ENCODE measurements at places on chromosomes 11 and 22. TPM values are rescaled to one million over a fixed set of nuclear protein-coding genes. Genes with fewer than 3 reads are reported as not detected.

Gene CNGA4
- total RNA-seq: 0.12 TPM

DNA sequence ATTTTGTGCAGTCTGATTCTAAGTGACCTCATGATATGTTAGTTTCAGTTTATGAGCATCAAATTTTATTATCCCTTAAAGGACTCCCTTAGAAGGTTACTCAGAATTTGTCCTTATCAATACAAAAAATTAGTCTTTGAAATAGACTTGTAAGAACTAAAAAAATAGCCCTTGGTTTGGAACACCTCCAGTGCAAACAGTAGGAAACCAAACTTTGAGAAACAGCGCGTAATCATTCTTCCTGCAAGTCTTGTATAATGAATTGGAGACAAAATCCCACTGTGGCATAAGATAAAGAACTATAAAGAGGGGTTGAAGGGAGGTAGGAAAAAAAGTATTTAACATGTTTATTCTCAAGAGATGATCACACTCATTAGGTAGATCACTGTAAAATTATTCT is 10.8 kb upstream of the MSANTD4 start:
- H3K4me1 ChIP-seq: peaks cover 4% of the 10 kb centered on the region
- no peak overlapping the region for H3K27ac ChIP-seq
- no peak overlapping the region for H3K4me3 ChIP-seq
- H3K27me3 ChIP-seq: no peaks in the 10 kb centered on the region
- no peaks in the 10 kb centered on the region for H3K36me3 ChIP-seq

Gene CCDC73
- not detected for total RNA-seq

- no peak for DNase-seq
- H3K27ac ChIP-seq: peak overlapping the region; percentile 28
- no peaks in the 10 kb centered on the region for H3K36me3 ChIP-seq
- no peak overlapping the region for H3K4me3 ChIP-seq
These were observed 6.5 kb downstream of the APOBEC3A start for GRCh38 chr22:38963872-38964271.

GRCh38 chr11:73145986-73146575 is 4.0 kb upstream of the FCHSD2 start:
- DNase-seq: no peak
- no peaks in the 10 kb centered on the region for H3K27me3 ChIP-seq
- H3K36me3 ChIP-seq: no peaks in the 10 kb centered on the region
- H3K27ac ChIP-seq: no peak overlapping the region

DNA sequence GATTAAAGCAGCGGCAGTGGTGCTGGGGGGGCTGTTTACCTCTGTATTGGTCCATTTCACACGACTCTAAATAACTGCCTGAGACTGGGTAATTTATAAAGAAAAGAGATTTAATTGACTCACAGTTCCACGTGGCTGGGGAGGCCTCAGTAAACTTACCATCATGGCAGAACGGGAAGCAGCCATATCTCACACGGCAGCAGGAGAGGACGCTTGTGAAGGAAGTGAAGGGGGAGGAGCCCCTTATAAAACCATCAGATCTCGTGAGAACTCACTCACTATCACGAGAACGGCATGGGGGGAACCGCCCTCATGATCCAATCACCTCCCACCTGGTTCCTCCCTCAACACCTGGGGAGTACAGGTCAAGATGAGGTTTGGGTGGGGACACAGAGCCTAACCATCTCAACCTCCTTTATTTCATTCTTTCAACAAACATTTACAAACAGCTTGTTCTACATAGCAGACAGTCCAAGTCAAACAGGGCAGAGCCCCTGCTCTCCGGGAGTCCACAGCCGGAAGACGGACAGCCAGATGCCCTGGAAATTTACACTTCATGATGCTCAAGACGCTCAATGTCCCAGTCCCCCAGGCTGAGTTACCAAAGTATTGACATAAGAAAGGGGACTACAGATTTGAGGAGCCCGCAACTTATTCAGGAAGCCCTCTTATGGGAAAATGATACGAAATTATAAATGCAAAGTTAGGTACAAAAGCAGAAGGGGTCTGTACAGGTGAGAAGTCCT is 26.3 kb upstream of the HMGXB4 start:
- no peaks in the 10 kb centered on the region for H3K27me3 ChIP-seq
- no peak overlapping the region for H3K27ac ChIP-seq
- no peaks in the 10 kb centered on the region for H3K36me3 ChIP-seq
- no peak for DNase-seq
- H3K4me3 ChIP-seq: no peak overlapping the region

DNA sequence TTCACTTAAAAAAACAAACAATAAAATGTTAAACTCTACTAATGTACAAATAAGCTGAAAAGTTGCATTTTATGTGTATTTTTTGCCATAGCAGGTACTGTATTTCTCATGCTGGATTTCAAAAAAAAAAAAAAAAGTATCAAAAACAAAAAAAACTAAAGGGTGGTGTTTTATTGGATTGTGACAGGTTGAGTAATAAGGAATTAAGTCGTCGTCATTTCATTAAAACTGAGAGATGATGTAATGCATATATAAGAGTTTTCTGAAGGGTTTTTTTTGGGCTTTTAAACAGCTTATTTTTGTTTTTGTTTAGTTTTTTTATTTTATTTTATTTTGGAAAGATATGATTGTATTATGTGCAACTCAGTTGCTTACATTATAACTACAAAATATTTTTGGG is 10.9 kb upstream of the ADSL start:
- no peaks in the 10 kb centered on the region for H3K27me3 ChIP-seq
- H3K4me3 ChIP-seq: no peak overlapping the region
- H3K27ac ChIP-seq: no peak overlapping the region
- no peaks in the 10 kb centered on the region for H3K4me1 ChIP-seq

DNA sequence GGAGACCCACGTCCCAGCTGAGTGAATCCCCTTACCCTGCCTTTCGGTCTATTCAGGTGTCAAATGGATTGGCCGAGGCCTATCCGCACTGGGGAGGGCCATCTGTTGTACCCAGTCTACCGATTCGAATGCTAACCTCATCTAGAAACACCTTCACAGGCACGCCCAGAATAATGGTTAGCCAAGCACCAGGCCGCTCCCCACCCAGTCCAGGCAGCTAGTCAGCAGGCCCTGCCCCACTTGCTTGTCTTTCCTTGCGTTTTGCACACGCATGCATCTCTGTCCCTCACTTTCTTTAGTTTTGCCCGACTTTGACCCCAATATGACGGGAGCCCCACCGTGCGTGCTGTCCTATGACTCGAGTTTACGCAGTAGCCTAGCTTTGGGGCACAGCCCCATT is 31.7 kb downstream of the PARVB start:
- H3K27ac ChIP-seq: no peak overlapping the region
- no peaks in the 10 kb centered on the region for H3K27me3 ChIP-seq
- H3K4me1 ChIP-seq: no peaks in the 10 kb centered on the region
- DNase-seq: no peak

Gene RGL4
- total RNA-seq: 0.50 TPM

GRCh38 chr22:26326803-26327202 is 102.3 kb upstream of the ASPHD2 start:
- H3K36me3 ChIP-seq: no peaks in the 10 kb centered on the region
- no peak for DNase-seq
- no peak overlapping the region for H3K27ac ChIP-seq
- no peaks in the 10 kb centered on the region for H3K4me1 ChIP-seq
- H3K4me3 ChIP-seq: no peak overlapping the region
- no peaks in the 10 kb centered on the region for H3K27me3 ChIP-seq

GRCh38 chr11:129191649-129192048 is 476 bp downstream of the ARHGAP32 start:
- no peak for DNase-seq
- no peak overlapping the region for H3K4me3 ChIP-seq
- H3K36me3 ChIP-seq: no peaks in the 10 kb centered on the region
- peaks cover 15% of the 10 kb centered on the region for H3K4me1 ChIP-seq

DNA sequence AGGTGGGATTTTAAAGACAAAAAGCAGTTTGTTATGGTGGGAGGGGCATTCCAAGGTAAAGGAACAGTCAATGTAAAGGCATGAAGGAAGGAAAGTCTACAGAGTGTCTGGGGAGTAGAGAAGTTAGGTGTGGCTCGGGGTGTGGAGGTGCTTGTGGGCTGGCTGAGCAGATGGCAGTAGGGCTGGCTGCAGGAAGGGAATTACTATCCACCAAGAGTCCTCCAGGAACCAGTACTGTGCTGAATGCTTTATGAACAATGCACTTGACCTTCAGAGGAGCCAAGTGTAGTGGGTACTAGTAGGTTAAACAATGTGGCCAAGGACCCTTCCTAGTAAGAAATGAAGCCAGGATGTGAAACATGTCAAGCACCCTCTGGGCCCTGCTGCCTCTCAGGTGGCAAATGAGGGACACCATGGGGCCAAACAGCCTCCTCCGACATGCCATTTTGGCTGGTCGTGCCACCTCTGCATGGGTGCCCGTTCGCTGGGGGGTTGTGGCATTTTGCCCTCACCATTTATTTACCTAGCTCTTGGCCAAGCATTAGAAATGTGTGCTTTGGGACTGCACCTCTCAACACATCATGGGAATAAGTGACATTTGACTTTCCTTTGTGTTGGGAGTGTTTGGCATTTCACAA is 123.6 kb upstream of the TENM4 start:
- DNase-seq: no peak
- H3K27ac ChIP-seq: no peak overlapping the region
- H3K4me3 ChIP-seq: no peak overlapping the region
- H3K27me3 ChIP-seq: no peaks in the 10 kb centered on the region
- H3K36me3 ChIP-seq: no peaks in the 10 kb centered on the region

Gene RASSF10
- not detected for total RNA-seq

Gene OR8A1
- not detected for total RNA-seq

GRCh38 chr22:35575116-35575748 is 34.6 kb downstream of the RASD2 start:
- H3K4me1 ChIP-seq: no peaks in the 10 kb centered on the region
- H3K4me3 ChIP-seq: no peak overlapping the region
- no peaks in the 10 kb centered on the region for H3K27me3 ChIP-seq
- H3K27ac ChIP-seq: no peak overlapping the region

GRCh38 chr11:35911616-35912165 is 32.2 kb upstream of the LDLRAD3 start:
- H3K4me3 ChIP-seq: no peak overlapping the region
- no peaks in the 10 kb centered on the region for H3K27me3 ChIP-seq
- no peak for DNase-seq
- H3K27ac ChIP-seq: no peak overlapping the region
- peaks cover 11% of the 10 kb centered on the region for H3K4me1 ChIP-seq

Gene TUBA8
- total RNA-seq: 1.5 TPM

DNA sequence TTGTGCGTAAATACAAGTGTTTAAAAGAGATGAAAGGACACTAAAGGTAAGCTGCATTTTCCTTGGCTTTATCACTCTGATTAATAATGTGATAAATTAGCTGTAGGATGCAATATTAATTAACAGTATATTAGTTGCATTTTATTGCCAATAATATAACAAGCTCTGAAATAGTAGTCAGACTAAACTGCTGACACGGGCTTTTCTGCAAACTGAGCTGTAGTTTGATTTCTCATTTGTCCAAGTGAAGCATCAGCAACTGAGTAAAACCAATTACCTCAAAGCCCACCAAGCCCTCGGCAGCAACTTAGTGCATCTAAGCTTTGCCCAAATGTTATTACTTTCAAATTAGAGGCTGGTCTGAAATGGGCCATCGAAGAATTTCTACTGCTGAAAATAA is 33.5 kb downstream of the ARL14EP start:
- H3K4me1 ChIP-seq: no peaks in the 10 kb centered on the region
- H3K27ac ChIP-seq: no peak overlapping the region
- no peaks in the 10 kb centered on the region for H3K27me3 ChIP-seq
- H3K4me3 ChIP-seq: no peak overlapping the region

- no peaks in the 10 kb centered on the region for H3K27me3 ChIP-seq
- H3K27ac ChIP-seq: no peak overlapping the region
- H3K4me1 ChIP-seq: no peaks in the 10 kb centered on the region
- H3K4me3 ChIP-seq: no peak overlapping the region
- no peak for DNase-seq
These were observed 13.8 kb upstream of the TUBA8 start for GRCh38 chr22:18096823-18097222.

DNA sequence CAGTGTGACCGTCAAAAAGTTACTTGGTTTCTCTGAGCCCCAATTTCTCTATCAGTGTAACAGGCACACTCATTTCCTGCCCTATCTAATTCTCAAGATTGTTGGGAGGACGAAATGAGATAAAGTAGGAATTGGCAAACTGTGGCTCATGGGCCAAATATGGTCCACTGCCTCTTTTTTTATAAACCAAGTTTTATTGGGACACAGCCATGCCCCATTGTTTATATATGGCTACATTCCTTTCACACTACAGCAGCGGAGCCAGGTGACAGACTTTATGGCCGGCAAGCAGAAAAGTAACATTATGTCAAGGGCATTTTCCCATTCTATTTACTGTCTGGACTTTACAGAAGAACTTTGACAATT is 116.7 kb upstream of the TIMP3 start:
- no peaks in the 10 kb centered on the region for H3K27me3 ChIP-seq
- H3K4me3 ChIP-seq: no peak overlapping the region
- no peak for DNase-seq
- H3K36me3 ChIP-seq: no peaks in the 10 kb centered on the region
- H3K4me1 ChIP-seq: no peaks in the 10 kb centered on the region

GRCh38 chr11:1447845-1448825 is 38.4 kb downstream of the MOB2 start:
- no peak overlapping the region for H3K27ac ChIP-seq
- DNase-seq: no peak
- H3K36me3 ChIP-seq: peaks cover 29% of the 10 kb centered on the region
- no peaks in the 10 kb centered on the region for H3K4me1 ChIP-seq
- no peaks in the 10 kb centered on the region for H3K27me3 ChIP-seq
- no peak overlapping the region for H3K4me3 ChIP-seq

DNA sequence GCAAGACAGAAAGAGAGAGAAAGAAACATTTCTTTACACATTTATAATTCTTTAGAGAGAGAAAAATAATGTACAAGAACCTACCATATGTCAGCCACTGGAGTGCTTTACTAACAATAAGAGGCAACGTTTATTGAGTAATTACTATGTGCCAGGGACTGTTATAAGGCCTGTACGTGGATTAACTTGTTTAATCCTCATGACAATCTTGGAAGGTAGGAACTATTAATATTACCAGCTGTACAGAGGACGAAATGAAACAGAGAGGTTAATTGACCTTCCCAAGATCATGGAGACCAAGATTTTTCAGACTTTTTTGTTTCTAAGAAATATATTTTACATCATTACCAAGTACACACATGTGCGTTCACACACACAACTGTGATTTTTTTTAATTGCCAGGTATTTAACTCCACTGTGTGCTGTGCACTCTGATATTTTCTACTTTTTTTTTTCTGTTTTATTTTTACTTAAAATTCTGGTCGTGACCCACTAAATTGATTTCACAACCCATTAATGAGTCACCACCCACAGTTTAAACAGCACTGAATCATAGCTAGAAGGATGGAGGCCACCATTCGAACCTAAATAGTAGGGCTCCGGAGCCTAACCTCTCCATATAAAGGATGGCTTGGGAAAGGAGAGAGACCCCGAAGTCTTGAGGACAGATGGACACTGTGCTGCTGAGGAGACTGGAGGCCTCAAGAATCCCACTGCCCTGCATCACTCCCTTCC is 21.4 kb downstream of the CREB3L1 start:
- H3K36me3 ChIP-seq: peaks cover 33% of the 10 kb centered on the region
- no peak overlapping the region for H3K27ac ChIP-seq
- no peak overlapping the region for H3K4me3 ChIP-seq
- no peaks in the 10 kb centered on the region for H3K27me3 ChIP-seq
- DNase-seq: no peak

- H3K4me1 ChIP-seq: no peaks in the 10 kb centered on the region
- no peak overlapping the region for H3K27ac ChIP-seq
- no peaks in the 10 kb centered on the region for H3K36me3 ChIP-seq
- H3K4me3 ChIP-seq: no peak overlapping the region
- no peaks in the 10 kb centered on the region for H3K27me3 ChIP-seq
These were observed 41.3 kb downstream of the ABTB2 start for GRCh38 chr11:34316347-34317035.
